Midbrain (tissue), 1 donor: ENCODE measurements at places on chromosomes 11 and 22.

DNA sequence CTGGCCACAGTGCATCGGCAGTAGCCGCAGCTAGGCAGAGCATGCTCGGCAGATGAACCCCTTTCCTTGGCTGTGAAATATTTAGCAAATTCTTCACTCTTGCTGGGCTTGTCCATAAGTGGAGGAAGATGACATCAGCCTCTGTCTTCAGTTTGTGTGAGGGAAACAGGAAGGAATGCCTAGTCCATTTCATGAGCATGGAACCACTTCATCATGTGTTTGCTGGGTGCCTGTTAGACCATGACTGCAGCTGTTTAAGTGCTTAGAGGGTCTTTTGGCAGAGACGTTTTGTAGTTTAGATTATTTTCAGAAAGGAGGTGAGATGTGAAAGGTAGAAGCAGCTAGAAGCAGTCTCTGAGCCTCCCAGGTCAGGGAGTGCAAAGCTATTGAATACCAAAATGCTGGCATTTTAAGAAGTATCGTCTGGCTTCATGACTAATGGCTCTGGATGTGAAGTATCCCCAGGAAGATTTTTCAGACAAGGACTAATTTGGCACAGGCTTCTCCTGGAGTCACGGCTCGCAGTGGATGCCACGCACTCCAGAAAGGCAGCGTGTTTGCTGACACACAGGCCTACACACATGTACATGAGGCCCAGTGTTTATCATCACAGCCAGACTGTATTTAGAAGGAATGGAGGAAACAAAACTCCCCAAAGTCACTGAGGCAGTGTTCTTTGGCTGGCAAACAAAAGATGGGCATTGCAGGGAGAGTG is 43.1 kb upstream of the GRAMD1B start:
- DNase-seq = no peak

DNA sequence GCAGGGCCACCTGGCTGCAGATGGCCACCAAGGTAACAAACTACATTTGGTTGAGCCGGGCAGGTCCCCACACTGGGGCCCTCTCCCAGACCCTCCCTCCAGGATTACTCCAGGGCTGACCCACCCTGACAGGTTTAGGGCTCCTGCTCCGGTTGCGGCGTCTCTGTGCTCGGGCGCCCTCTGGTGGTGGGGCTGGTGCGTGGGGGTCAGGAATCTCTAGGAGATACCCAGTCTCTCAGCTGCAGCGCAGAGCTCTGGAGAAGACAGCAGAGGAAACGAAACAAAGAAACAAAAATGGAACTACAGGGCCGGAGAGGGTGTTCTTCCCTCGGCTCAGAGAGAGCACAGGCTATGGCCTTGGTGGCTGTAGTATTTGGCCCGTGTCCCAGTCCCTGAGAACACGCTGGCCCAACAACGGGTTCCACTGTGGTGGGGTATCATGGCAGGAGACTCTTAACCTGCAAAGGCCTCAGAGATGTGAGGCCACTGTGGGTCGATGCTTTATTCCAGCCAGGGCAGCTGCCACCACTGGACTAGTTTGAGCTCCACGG is 2.4 kb downstream of the C11orf96 start:
- peak; percentile 45 for DNase-seq

DNA sequence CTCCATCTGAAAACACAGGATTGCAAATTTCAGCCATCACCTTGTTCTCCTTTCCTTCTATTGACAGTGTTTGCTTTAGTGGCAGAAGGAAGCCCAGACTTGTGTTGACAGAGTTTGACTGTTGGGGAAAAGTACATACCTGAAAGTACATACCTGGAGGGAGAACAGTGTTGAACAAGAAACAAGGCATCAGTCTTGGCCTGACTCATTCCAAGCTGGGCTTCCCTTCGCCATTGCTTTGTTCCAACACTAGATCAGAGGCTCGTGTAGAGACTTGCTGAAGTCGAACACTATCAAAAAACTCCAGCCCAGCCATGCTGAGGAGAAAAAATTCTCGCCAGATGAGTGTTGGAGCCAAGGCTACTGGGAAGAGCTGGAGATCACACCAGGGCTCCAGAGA is 133.4 kb downstream of the BBOX1 start:
- DNase-seq = no peak

GRCh38 chr11:66877588-66878385 is 20.9 kb downstream of the LRFN4 start:
- no peak for DNase-seq

GRCh38 chr11:87002918-87003317 is 34.8 kb upstream of the TMEM135 start:
- DNase-seq = no peak

- DNase-seq = no peak
Observed at GRCh38 chr11:44885919-44886789, 64.5 kb downstream of the TP53I11 start.

DNA sequence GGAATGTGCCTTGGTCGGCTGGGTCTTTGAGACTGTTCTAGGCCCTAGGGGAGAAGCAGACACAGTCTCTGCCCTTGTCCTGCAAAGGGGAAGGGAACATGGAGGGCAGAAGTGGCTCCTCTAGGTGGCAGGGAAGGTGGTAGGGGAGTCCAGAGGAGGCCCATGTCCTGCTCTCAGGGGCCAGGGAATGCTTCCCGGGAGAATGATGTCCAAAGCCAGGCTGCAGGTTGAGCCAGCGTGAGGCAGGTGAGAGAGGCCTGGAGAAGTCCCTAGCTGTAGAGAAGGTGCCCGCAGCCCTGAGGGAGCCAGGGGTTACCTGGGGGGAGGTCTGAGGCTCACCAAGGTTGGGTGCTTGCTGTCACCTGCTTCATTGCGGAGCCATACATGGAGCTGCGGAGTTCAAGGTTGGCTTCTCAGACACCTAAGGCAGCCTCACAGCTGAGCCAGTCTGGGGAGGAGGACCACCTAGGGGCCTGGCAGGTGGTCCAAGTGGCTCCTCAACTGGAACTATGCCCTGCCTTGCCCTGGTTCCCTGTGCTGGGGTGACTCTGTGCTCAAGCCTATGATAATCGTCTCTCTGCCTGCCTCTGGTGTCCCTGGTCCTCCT is 46.1 kb downstream of the SMIM38 start:
- DNase-seq = no peak

GRCh38 chr11:29801561-29801960 is 215.3 kb downstream of the KCNA4 start:
- no peak for DNase-seq

DNA sequence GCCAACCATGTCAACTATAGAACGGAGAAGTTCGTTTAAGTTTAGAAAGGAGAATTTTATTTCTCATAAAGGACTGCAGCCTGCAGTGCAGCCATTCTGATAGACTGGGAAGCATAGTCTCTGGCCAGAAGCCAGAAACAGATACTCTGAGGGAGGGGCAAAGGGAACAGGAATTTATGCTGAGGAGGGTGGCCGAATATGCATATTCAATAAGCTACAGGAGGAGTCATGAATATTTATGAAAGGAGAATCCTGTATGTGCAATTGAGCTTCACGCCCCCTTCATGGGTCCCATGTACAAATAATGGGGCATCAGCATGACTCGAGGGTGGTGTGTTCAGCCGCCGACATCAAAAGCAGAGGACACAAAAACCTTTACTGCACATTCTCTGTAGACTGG is 199.9 kb downstream of the CWF19L2 start:
- DNase-seq = no peak

GRCh38 chr11:115501502-115501892 is 2.7 kb downstream of the CADM1 start:
- DNase-seq = no peak

- no peak for DNase-seq
Observed at GRCh38 chr11:131626788-131627187, 256.4 kb downstream of the NTM start.

DNA sequence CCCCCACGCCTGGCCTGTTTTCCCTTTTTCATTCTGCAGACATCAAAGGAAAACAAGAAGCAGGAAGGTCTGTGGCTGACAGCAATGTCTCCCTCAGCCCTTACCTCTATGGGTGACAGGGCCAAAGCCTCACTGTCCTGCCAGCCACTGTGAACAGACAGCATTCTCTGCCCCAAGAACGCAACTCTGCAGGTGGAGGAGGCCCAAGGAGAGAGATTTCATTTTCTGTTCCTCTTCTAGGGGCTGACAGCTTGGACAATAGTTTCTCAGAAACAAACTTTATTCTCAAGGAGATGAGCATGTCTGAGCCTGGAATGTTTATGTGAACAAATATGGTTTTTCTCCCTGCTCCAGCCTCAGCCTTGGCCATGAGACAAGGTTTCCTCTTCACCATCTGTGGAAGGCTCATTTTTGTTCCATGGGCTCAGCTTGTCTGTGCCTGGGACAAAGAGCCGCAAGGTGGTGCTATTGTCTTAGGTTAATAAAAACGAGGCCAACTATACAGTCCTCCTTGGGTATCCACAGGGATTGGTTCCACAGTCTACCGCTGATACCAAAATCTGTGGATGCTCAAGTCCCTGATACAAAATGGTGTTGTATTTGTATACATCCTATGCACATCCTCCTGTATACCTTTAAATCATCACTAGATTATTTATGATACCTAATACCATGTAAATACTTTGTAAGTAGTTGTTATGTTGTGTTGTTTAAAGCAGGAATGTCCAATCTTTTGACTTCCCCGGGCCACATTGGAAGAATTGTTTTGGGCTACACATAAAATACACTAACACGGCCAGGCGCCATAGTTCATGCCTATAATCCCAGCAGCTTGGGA is 5.8 kb downstream of the PIWIL3 start:
- DNase-seq = peak; percentile 60

GRCh38 chr22:26501996-26502395 is 10.3 kb downstream of the TFIP11 start:
- no peak for DNase-seq

DNA sequence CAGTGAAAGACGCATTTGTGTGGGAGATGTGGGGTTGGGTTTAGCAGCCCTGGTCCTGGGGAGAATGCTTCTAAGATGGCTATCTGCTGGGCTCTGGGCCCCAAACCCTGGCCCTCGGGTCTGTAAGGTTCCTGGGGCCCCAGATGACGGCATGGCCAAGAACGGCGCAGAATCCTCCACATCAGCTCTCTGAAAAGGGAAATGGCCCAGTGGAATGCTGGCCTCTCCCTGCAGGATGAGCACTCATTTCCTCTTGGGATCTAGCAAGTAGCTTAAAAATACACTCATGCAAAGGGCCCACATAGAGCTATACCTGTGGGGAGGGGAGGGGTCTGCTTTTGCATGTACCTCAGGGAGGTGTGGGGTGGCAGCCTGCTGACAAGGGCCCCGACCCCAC is 37.5 kb upstream of the LINC01488 start:
- DNase-seq = no peak

DNA sequence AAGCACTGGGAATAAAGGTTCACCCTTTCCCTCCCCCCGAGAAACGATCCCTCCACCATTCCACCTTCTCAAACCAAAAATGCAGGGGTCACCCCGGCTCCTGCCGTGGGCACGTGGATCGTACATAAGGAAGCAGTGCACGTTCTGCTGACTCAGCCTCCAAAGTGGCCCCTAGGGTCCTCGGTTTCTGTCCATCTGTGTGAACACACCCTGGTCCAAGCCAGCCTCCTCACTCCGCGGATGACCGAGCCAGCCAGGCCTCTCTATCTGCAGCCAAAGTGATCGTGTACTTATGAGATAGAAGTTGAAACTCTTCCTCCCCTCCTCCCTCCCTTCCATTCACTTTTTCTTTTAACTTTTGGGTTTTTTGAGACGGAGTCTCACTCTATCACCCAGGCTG is 16.2 kb downstream of the C11orf24 start:
- DNase-seq = no peak

- peak; percentile 0 for DNase-seq
Observed at GRCh38 chr11:90639461-90639993, 416.7 kb upstream of the CHORDC1 start.

- DNase-seq = no peak
Observed at GRCh38 chr11:101510591-101510990, 73.2 kb downstream of the TRPC6 start.

DNA sequence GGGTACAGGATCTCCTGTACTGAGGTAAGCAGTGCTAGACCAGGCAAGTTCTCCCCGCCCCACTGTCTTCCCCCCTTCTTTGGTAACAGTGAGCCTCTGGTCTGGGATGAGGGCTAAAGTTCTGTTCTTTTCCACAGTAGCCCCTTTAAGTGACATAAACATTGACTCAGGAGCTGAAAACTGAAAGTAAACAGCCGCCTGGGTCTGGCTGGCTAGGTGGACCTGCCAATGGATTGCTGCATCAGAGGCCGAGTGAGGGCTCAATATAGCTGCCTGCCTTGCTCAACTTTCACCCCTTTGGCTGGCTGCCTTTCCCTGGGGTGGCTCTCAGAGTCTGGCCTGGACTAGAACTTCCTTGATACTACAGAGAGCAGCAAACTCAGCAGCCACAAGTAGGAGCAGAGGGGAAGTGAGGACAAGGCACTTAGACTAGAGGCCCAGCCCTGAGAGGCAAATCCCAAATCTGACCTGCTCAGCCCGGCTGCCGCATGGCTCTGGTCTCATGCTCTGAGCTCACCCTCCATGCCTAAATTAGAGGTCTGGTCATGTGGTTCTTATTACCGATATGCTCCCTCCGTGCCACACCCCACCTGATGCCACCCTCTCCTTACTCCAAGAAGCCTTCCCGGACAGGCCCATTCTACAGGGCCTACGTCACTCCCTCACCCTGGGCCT is 9.6 kb upstream of the UCP3 start:
- peak; percentile 43 for DNase-seq

DNA sequence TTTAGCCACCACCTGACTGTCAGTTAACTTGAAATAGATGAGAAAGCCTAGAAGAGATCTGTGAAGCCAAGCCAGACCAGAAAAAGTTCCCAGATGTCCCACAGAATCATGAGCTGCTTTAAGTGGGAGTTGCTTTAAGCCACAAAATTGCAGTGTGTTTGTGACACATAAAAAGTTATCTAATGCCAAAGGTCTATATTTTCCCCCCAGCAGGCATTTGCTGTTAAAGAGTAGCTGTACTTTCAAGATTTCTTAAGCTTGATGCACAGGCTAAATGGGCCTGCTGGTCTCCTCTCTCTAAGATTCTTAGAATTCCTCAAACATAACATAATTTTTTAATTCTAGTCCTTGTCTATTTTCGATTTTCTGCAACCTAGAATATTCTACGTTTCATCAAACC is 825.7 kb downstream of the FAM181B start:
- DNase-seq = no peak

DNA sequence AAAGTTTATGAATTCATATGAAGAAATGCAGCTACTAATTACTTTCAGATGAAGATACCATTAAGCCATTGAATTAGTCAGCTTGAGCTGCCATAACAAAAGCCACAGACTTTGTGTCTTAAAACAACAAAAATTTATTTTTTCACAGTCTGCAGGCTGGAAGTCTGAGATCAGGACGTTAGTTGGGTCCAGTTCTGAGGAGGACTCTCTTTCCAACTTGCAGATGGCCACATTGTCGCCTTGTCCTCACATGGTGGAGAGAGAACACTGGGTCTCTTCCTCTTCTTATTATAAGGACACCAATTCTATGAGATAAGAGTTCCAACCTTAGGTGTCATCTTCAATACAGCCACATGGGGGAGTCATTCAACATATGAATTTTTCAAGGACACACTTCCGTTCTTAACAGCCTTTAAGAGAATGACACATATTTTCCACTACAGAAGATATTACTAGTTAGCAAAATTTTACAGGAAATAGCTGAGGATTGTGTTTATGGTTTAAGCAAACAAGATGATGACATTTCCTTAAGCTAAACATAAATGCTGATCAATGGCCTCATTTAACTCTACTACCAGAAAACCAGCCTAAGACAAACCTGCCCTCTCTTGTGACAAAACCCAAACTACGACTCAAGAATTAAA is 56.0 kb downstream of the DCUN1D5 start:
- peak; percentile 35 for DNase-seq
